ENCODE measurements at places on chromosomes 5 and 9.

DNA sequence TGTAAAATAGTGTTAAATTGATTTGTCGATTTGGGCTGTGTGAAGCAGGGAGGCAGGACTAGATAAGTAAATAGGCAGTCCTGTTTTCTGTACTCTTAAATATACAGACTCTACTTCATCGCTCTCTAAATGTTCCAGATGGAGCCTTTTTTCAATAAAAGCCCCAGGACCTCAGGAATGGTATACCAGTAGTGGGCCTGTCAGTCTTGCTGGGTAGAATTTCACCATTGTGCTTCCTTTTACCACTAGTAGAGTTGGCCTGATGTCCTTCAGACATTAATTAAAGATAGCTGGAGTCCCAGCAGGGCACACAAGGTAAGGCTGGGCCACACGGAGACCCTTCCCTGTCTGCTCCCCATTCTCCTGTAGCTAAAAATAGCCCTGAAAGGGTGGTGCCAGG is 6.0 kb downstream of the SNX18 start:
- no peak for DNase-seq

GRCh38 chr5:169637549-169638121 is 560 bp downstream of the DOCK2 start:
- no peak for DNase-seq

- DNase-seq = no peak
Measured at GRCh38 chr5:54981928-54982327, 3.5 kb downstream of the ESM1 start.

DNA sequence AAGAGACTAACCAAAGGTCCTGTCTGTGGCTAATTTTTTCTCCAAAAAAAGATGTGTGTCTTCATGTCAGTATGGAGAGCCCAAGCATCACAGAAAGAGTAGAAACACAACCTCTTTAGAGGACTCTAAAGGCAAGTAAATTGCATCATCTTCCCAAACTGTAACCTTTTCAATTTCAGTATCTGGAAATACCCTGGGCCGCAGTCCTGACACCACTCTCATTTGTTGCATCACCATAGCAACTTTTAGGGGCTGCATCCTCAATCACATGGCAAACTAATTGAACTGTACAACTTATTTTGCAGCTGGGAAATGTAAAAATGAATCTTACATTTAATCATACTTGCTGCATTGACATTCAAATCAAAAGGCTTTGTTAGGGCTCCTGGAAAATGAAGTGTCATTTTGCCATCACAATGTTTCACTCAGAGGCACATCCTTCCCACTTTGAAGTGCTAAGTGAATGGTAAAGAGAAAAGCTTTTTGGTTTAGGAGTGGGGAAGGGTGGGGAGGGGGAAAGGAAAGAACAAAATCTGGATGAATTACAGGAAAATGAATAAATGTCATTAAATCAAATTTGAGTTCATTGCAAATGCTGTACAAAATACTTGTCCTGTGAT is 60.6 kb upstream of the GRIA1 start:
- no peak for DNase-seq

DNA sequence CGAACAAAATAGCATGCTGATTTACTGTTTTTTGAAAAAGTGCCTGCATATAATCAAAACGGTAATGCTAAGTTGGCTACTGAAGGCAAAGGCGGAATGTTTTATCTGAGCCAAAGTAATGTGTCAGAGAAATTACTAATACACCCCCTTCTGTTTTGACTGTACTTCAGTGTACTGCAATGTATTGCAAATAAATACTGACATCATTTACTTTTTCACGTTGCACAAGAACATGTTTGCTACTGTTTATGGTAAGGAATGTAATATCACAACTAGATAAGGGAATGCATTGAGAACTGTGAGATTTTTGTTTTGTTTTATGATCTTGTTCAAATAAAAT is 813 bp upstream of the AGTPBP1 start:
- DNase-seq = no peak

- no peak for DNase-seq
Measured at GRCh38 chr5:53956196-53956595, 354.2 kb downstream of the ARL15 start.

DNA sequence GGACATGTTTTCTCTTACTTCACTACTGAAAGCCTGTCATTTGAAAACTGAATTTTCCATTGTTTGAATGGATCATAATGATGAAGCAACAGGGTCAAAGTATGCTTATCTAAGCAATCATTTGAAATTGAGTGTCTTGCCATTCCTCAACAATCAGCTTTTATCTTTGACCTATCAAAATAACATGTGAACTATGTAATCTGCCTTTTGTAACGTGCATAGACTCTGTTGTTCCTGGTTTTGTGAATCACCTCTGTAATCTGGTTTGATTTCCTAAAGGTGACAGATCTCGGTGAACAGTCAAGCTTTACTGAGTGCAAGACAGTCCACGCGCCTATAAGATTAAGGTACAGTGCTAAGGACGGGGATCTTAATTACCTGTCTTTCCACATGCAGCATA is 3.3 kb downstream of the MEF2C start:
- DNase-seq = no peak

DNA sequence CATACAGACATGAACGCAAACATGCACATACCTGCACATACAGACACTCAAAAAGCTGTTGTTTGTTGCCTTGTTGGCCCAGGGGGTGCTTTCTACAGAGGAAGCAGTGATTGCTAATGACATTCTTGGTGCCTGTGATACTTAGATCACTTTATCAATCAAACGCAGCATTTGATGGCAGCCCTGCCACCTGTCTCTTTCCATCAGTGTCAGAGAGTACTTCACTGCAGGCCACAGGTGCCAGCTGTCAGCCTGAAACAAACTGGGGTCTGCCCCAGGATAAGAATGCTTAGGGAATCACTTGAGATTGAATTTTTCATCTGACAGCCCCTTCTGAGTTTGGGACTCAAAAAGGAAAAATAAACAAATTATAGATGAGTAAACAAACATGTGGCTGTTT is 388.9 kb upstream of the SGCD start:
- no peak for DNase-seq

DNA sequence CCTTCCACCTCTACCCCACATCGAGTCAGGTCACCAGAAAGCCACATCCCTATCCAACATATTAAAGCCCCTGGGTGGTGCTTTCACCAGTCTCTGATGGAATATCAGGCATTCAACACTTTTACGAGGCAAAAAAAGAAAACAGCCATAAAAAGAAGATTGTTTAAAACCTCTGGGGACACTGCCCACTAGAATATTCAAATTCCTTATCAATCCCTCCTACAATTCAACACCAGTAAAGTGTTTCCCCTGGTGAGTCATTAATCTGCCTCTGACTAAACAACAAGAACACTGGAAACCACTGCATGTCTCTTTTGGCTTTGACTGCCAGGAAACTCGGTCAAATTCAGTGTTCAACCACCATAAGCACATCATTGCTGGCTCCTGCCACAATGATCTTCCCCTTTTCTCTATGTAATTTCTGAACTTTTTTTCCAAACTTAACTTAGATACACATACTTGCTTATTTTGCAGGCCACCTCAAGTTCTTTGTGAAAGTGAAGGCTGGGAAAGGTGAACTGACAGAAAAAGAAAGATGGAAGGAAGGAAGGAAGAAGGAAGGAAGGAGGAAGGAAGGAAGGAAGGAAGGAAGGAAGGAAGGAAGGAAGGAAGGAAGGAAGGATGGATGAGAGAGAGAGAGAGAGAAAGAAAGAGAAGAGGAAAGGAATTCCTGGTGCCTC is 105.3 kb downstream of the PAX5 start:
- no peak for DNase-seq

- no peak for DNase-seq
Measured at GRCh38 chr9:114616684-114617520, 5.8 kb downstream of the TMEM268 start.

DNA sequence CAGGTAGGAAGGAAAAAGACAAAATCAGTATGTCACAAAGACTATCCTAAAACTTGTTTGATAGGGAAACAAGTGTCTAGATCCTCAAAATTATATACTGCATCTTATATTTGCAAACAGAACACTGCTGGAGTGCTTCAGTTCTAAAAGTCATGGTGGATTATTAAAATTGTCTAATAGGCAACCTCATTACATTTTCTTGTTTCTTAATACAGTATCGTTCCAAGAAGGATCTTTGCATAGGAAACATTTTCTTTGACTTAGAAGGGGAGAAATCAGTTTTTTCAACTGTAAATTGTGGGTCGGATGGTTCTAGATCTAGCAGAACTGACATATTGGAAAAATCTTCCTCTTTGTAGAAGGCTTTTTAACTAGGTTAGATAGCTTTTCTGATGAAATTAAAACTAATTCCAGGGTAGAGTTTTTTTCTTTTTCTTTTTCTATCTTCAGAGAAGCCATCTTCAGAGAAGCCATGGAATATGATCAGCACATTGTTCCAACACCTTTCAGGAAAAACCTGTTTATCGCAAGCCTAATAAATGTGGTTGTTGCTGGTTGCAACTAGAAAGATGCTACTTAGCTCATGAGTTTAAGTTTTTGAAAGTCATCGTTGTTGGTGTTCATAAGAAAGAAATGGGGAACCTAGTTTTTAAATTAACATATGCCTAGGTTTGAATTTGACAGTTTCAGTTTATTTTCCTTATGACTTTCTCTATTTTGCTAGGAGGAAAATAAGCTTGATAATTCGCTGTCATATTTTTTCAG is 7.4 kb downstream of the CPEB4 start:
- no peak for DNase-seq

DNA sequence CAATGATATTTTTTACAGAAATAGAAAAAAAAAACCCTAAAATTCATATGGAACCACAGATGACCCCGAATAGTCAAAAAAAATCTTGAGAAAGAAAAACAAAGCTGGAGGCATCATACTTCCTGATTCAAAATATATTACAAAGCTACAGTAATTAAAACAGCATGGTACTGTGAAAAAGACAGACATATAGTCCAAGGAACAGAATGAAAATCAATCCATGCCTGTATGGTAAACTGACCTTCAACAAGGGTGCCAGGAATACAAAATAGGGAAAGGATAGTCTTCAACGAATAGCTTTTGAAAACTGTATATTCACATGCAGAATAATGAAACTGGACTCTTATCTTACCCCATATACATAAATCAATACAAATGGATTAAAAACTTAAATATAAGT is 307.5 kb downstream of the MCTP1 start:
- no peak for DNase-seq

- no peak for DNase-seq
Measured at GRCh38 chr9:71675105-71675856, 93.0 kb downstream of the CEMIP2 start.

DNA sequence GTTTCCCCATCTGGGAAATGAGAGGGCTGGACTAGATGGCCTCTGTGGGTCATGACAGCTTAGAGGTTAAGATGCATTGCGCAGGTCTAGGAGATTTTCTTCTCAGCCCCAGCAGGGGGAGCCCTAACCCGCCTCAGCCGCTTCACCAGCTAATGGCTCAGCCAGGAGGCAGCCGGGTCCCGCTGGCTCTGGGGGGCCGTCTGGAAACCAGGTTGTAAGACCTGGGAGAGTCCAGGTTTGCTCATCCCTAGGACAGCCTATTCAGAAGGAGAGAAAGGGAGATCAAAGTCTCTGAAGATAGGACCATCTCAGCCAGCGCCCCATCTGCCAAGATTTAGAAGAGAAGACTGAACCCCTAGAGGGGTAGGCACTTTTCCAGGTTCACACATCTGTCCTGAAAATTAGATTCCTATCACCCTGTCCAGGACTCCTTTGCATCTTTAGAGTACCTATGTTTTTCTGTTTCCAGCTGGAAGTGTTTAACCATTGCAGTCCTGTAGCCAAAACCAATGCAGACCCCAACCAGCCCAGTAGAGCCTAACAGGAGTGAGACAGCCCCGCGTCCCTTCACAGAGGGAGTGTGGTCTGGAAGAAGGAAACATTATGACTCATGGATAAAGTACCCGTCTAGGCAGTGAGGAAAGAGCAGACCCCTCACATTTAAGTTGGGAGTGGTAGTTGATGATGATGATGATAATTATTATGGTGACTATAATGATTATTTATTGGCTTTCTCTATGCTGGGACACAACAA is 27.5 kb downstream of the SPARC start:
- DNase-seq = peak; percentile 64

DNA sequence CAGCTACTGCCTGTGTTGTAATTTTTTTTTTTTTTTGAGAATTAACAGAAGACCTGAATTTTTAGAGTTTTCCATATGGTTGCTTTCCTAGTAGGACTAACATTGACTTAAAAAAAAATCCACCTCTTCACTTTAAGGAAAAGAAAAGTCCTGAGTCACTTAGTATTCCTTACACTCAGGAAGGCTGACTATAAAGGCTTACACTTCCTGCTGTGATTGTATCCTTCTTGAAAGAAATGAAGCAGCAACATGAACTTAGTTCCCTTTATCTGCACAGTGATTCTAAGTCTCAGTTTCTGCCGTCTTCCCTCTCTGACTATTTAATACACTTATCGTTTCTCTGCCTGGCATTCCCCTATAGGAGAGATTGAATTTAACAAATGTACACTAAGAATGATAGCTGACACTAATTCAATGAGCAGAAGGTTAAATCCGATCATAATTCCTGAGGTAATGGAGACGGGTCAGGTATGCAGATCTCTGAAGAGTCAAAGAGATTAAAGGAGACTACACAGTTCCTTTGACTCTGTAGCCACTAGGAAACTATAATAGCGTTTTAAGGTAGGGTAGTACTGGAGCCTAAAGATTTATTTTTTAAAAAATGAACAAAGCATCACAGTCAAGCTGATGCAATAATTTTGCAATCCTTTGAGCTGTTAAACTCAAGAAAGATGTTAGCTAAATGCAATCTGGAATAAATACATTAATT is 185.1 kb upstream of the ELAVL2 start:
- DNase-seq = no peak

DNA sequence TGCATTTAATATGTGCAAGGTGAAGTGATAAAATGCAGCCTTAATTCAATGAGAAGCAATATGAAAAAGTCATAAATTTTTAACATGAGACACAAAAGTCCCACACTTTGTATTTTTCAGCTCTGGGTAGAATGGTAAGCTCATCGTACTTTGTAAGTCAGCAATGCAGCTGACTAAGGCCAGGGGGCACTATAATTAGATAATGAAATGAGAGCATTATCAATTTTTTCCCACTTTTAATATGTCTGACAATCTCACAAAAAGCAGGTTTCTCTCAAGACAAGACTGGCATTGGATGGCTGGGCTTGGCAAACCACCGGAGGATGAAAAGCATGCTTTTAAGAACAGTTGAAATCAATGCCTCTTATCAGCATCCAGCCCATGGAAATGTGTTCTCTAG is 162.8 kb downstream of the FAM174A start:
- DNase-seq = no peak

DNA sequence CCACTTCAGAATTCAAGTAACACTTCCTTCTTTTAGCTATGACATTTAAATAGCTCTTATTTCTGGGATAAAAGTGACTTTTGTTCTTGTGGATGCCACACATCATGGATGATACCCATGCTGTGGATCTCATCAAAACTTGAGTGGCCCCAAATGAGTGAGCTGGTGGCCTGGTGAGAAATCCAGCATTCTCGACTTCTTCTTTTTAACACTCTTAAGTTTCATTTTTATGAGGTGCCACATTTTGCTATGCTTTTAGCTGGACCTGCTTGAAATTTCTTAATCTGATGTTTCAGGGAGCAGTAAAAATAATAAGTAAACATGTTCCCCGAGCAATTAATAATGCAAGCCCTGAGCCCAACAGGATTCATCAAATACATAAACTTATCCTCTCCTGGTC is 384.8 kb upstream of the MEF2C start:
- DNase-seq = no peak

GRCh38 chr9:33187519-33188218 is 20.5 kb upstream of the B4GALT1 start:
- DNase-seq = no peak

- DNase-seq = no peak
Measured at GRCh38 chr5:153753645-153754432, 263.4 kb downstream of the GRIA1 start.
